CD8-positive, alpha-beta memory T cell (primary cell): ENCODE measurements at places on chromosomes 4 and X.

DNA sequence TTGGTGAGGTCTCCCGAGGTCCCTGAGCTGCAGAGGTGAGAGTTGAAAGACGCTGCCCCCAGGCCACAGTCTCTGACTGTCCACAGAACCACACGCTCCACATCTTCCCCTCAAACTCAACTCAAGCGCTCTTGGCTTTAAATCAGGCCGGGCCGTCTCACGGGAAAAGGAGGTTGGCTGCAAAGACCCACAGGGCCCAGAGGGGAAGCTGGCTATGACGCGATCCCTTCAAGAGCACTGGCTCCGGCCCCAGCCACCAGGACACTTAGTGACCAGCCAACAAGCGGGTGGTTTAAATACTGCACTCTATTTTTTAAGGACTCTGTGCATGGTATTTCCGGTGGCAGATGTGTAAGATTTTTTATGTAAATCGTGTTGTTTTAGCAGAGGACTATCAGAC, 19.9 kb downstream of the LRPAP1 start:
- DNase-seq, result no peak

GRCh38 chr4:93065790-93066189, 762.0 kb downstream of the GRID2 start:
- DNase-seq, result no peak

- no peak for DNase-seq
These were observed 258.1 kb upstream of the NEIL3 start for GRCh38 chr4:177051473-177052060.

DNA sequence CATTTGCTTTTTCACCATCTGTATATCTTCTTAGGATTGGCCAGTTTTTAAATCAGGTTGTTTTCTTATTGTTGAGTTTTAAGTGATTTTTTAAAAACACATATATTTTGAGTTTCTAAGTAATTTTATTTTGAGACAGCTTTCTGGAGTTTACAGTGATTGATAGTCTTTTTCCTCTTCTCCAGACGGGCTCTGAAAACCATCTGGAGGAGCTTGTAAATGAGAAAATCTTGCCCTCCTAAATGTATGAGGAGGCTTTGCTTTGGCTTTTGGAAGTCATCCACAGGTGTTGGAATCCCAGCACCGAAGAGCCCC, 160.2 kb downstream of the SOWAHB start:
- DNase-seq, result no peak

GRCh38 chr4:137558951-137559350, 26.7 kb upstream of the PCDH18 start:
- no peak for DNase-seq

GRCh38 chrX:19750783-19751467, 136.5 kb downstream of the SH3KBP1 start:
- no peak for DNase-seq

DNA sequence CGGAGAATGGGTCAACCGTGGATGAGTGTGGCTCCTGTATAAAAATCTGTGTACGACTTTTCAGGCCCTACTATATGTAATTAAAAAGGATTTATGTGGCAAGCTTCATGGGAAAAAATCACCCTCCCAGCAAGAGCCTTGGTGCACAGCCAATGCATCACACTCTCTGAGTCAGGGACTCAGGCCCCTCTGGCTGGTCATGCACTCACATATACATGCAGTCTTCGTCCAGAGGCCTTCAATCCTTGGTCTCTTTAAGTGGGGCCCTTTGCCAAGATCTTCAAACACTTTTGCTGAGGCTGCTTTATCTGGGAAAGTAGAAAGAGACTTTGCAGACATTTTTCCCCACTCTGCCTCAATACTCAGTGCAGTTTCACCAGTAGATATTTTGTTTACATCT, 311.4 kb upstream of the FSTL5 start:
- DNase-seq, result no peak

DNA sequence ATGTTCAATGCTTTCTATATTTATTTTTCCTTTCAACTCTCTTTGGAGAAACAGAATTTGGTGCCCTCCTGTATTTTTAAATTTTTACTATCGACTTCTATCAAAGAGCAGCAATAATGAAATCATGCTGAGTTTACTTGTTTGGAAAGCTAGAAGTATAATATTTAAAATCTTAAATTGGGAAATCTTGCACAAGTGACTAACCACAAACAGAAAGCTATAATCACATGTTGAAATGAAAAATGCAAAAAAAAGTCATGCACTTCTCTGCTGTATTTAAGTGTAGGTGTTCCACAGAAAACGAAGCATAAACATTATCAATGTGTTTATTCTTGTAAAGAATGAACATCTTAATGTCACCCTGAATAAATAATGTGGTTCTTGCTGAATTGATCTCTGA, 306.1 kb downstream of the PCDH18 start:
- DNase-seq, result no peak
